HCT116 (cell line): ENCODE measurements at places on chromosomes 11 and 22. TPM values are rescaled to one million over a fixed set of nuclear protein-coding genes. Genes with fewer than 3 reads are reported as not detected.

- H3K27ac ChIP-seq, result no peak overlapping the region
- no peaks in the 10 kb centered on the region for H3K4me1 ChIP-seq
- DNase-seq, result no peak
- H3K4me3 ChIP-seq, result no peak overlapping the region
- H3K36me3 ChIP-seq, result no peaks in the 10 kb centered on the region
- H3K27me3 ChIP-seq, result no peaks in the 10 kb centered on the region; the same call in 1 of the 2 replicates
Observed at GRCh38 chr11:83349296-83349695, 63.1 kb upstream of the CCDC90B start.

The PLAAT5 gene
- total RNA-seq, result not detected

The GLYAT gene
- not detected for total RNA-seq

The MS4A14 gene
- not detected for total RNA-seq

DNA sequence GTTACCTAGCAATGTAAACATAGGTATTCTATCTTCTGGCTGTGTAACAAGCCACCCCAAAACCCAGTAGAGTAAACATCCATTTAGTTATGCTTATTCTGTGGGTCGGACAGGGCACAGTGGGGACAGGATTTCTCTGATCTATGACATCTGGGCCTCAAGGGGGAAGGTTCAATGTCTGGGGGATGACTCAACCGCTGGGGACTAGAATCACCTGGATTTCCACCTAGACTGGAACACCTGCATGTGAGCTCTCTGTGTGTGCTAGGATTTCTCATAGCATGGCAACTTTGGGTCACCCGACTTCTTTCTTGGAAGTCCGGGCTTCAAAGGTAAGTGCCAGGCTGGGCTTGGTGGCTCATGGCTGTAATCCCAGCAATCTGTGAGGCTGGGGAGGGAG lies 36.5 kb upstream of the MICAL2 start:
- no peak overlapping the region for H3K4me3 ChIP-seq
- H3K4me1 ChIP-seq, result peaks cover 24% of the 10 kb centered on the region
- no peaks in the 10 kb centered on the region for H3K36me3 ChIP-seq
- no peak overlapping the region for H3K27ac ChIP-seq
- DNase-seq, result no peak

GRCh38 chr22:20565079-20565734 lies 57.8 kb downstream of the MED15 start:
- H3K36me3 ChIP-seq, result peaks cover 12% of the 10 kb centered on the region
- DNase-seq, result no peak
- no peak overlapping the region for H3K27ac ChIP-seq
- H3K27me3 ChIP-seq, result no peaks in the 10 kb centered on the region
- peaks cover 39% of the 10 kb centered on the region for H3K4me1 ChIP-seq

DNA sequence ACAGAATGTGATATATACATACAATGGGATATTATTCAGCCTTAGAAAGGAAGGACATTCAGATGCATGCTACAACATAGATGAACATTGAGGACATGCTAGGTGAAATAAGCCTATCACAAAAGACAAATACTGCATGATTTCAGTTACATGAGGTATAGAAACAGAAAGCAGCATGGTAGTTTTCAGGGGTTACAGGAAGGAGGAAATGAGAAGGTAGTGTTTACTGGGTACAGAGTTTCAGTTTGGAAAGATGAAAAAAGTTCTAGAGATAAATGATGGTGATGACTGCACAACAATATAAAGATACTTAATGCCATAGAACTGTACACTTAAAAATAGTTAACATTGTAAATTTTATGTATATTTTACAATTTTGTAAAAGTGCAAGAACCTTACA lies 266.7 kb upstream of the C11orf87 start:
- DNase-seq, result no peak
- H3K4me3 ChIP-seq, result no peak overlapping the region
- H3K27ac ChIP-seq, result no peak overlapping the region
- H3K4me1 ChIP-seq, result no peaks in the 10 kb centered on the region
- no peaks in the 10 kb centered on the region for H3K36me3 ChIP-seq

The TESMIN gene
- total RNA-seq, result 24.8 TPM

The LAYN gene
- total RNA-seq, result not detected

The VPREB1 gene
- not detected for total RNA-seq

DNA sequence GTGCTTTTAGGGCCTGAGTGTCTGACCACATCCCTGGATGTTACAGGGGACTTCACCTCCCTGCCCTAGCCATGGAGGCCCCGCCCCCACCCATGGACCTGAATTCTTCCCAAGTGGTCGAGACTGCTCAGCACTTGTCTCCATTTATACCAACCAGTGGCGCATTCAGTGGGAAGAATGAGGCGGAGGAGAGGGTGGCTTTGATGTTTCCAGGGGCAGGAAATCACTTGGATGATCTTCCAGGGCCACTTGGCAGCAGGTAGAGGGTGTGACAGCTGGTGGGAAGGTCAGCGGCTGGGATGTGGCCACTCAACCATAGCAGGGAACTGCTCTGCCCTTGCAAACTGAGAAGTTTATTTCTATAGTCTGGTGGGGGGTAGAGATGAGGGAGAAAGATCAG lies 155.1 kb upstream of the BLID start:
- H3K4me1 ChIP-seq, result peaks cover 11% of the 10 kb centered on the region
- H3K4me3 ChIP-seq, result no peak overlapping the region
- no peak overlapping the region for H3K27ac ChIP-seq
- H3K36me3 ChIP-seq, result no peaks in the 10 kb centered on the region
- DNase-seq, result no peak
